ENCODE measurements at places on chromosomes 16 and 17.

- DNase-seq, result peak; percentile 65
These were observed 3.3 kb downstream of the HOXB2 start for GRCh38 chr17:48541577-48542113.

DNA sequence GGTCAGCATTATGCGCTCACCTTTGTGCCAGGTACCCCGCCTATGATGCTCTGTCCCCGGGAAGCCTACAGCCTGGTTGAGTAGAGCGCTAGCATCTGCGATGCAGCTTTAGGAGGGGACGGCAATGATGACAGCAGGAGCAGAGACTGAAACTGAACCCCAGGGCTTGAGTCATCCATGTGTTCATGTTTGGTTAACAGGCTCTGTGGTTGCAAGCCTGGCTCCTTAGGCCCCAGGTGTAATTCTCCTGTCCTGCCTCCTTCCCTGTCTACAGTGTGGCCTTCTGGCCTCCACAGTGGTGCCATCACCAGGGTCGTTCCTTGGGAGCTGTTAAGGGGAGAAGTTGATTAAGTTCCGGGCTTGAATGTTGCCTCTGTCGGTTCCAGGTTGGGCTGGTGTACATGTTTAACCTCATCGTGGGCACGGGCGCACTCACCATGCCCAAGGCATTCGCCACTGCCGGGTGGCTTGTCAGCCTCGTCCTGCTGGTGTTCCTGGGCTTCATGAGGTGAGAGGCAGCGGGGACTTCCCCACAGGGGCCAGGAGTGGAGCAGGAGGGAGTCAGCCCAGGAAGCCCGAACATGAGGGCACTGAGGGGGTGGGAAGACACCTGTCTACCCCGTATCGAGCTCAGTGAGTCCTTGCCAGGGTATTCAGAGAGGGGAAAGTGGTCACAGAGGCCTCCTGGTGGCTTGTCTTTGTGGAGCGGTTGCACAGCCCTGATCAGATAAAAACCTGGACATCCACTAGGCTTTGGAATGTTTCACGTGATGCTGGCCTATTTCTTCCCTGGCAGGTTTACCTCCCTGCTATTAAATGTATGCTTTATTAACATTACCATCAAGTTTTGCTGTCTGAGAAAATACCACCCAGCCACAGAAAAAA is 9.2 kb upstream of the NAT9 start:
- DNase-seq, result no peak

- no peak for DNase-seq
These were observed 16.6 kb downstream of the DPEP1 start for GRCh38 chr16:89629827-89630610.

DNA sequence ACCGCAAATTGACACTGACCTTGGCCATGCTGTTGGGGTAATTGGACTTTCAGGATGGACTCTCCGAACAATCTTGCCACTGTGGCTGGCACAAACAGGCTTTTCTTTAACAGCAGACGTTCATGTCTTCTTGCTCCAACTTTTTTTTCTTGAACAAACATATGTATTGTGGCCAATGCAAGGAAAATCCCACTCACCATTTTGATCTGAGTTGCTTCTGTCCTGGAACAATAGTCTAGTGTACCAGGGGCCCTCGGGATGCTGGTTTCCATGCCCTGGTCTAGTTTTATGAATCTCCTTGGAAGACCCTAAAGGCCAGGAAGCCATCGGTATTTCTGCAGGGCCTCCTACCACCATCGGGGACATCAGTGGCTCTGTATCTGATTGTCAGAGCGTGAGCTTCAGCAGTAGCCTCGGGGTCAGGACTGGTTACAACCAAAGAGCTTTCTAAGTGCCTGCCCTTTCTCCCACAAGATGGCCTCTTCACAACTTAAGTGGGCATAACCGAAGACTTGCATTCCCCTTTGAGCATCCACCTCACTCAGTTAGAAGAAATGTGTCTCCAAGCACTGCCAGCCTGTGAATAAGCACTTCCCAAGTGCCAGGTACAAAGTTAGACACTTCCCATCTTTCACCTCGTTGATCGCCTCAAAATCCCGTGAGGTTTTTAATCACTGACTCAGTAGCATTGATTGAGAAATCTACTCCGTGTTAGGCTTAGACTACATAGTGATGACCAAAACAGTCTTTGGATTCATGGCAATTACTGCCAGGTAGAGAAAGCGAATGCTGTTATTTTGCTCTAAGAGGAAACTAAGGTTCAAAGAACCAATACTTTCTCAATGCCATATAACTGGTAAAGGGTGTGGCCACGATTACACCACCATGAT is 87.0 kb upstream of the TBX2 start:
- no peak for DNase-seq

DNA sequence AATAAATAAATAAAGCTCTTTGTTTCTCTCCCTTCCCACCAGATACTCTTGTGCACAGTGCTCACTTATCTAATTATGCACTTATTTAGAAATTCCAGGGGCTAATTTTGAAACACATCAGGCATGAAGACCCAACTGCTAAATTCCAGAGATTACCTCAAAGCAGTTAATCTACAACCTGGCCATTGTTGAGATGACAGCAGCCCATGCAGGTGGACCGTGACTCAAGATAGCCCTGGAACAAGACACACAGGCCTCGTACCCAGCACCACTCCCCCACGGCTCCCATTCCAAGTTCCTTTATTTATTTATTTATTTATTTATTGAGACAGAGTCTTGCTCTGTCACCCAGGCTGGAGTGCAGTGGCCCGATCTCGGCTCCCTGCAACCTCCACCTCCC is 60.1 kb upstream of the NPEPPS start:
- no peak for DNase-seq

DNA sequence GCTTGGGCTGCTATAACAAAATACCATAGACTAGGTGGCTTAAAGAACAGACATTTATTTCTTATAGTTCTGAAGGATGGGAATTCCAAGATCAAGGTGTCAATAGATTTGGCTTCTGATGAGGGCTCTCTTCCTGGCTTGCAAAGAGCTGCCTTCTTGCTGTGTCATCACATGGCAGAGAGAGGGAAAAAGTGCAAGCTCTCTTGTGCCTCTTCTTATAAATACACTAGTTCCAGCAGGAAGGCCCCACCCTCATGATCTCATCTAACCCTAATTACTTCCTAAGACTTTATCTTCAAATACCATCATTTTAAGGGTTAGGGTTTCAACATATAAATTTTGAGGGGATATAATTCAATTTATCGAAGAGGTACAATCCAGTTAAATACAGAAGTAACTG is 30.6 kb downstream of the ABCA9 start:
- DNase-seq, result no peak

DNA sequence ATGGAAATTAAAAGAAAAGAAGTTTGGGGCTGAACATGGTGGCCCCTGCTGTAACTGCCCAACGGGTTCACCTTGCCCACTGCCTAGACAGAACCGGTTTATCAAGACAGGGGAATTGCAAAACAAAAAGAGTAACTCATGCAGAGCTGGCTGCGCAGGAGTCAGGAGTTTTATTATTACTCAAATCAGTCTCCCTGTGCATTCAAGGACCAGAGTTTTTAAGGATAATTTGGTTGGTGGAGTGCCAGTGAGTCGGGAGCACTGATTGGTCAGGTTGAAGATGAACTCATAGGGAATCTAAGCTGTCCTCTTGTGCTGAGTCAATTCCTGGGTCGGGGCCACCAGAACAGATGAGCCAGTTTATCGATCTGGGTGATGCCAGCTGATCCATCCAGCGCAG is 4.4 kb upstream of the SCPEP1 start:
- no peak for DNase-seq

GRCh38 chr16:24668481-24669061 is 60.9 kb upstream of the TNRC6A start:
- peak; percentile 50 for DNase-seq

- DNase-seq, result no peak
These were observed 192.3 kb upstream of the MAF start for GRCh38 chr16:79792664-79793351.

- peak; percentile 99 for DNase-seq
These were observed 28.3 kb upstream of the CDC42EP4 start for GRCh38 chr17:73340093-73340596.

- no peak for DNase-seq
These were observed 8.2 kb downstream of the PGAP3 start for GRCh38 chr17:39679521-39680192.

GRCh38 chr17:16463358-16464302 is 28.4 kb downstream of the LRRC75A start:
- DNase-seq, result peak; percentile 78

DNA sequence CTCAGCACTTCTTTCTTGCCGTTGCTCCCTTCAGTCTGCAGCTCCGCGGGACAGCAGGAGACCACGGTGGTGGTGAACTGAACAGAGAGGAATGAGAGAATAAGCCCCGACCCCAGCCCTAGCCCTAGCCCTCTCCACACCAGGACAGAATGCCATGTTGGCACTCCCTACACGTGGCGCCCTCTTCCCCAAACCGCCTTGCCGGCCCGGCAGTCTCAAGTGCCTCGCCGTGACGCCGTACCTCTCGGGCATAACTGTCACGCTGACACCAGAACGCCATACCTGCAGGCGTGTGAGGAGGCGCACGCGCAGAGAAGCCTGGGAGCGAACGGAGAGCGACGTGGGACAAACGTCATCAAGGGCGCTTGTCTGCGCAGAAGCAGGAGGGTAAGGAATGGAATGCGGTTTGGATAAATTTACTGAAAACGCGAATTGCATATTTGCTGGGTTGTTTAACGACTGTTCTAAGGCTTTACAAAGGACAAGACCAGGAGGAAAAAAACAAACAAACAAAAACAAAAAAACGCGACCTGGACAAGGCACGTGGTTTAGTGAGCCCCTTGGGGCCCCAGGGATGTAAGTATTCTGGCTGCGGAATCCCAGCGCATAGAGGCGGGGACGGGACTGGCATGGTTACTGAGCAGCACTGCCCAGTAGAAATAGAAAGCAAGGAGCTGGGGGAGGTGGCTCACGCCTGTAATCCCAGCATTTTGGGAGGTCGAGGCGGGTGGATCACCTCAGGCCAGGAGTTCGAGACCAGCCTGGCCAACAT is at the start of gene AARSD1:
Gene AARSD1 (minus strand): TSS at position 294 of the 772 bp plus-strand sequence. CDS start 14 bp downstream, at position 280.
- DNase-seq, result peak; percentile 92

- no peak for DNase-seq
These were observed 67.4 kb downstream of the MYH13 start for GRCh38 chr17:10305398-10305797.

DNA sequence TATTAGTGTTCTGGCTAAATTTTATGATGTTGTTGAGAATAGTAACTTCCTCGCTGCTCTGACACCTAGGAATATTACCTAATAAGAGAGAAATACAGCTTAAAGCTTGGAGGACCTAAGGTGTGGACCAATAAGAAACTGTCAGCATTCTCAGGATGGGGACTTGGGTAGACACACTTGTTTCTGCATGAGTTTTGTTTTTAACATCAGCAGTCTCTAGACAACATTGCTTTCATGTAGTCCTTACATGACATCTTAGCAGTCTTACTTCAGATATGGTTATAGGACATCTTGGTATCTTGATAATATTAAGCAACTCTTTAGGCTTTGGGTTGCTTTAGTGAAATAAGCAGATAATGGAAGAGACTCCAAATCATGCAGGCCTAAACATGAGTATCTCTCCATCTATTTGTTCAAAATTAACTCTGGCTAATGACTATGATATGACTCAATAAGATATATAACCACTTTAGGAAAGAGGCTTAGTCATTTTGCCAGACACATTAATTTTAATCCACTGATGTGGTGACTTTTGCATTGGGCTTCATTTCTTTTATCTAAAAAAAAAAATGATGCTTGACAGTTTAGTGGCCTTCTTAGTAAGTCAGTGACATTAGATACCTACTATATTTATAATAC is 84.5 kb downstream of the WNT3 start:
- DNase-seq, result no peak

DNA sequence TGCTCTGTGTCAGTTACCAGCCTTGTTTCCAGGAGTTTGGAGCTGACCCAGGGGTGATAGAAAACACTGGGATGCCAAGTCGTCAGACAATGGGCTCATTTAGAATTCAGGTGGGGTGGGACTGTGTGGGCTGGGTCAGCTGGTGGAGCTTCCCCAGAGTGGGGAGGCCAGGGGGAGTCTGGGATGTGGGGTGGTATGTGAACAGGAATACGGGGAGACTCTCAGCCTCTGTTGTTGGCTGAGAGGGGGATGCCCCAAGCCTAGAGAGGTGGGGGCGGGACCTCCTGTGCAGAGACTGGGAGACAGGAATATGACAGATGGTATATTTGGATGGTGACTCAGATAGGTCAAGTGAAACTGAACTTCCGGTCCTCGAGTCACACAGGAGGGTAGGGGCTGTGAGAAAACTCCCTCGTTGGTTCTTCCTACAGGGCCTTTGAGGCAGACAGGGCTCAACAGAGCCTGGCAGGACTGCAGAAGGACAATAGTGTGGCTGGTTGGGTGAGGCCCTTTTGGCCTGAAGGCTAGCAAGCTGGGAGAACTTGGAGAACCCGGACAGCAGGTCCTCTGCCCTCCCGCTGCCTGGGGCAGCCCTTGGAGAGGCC is 23.7 kb downstream of the CDH1 start:
- DNase-seq, result peak; percentile 27

GRCh38 chr16:47043200-47043599 is 69.7 kb upstream of the DNAJA2 start:
- no peak for DNase-seq

DNA sequence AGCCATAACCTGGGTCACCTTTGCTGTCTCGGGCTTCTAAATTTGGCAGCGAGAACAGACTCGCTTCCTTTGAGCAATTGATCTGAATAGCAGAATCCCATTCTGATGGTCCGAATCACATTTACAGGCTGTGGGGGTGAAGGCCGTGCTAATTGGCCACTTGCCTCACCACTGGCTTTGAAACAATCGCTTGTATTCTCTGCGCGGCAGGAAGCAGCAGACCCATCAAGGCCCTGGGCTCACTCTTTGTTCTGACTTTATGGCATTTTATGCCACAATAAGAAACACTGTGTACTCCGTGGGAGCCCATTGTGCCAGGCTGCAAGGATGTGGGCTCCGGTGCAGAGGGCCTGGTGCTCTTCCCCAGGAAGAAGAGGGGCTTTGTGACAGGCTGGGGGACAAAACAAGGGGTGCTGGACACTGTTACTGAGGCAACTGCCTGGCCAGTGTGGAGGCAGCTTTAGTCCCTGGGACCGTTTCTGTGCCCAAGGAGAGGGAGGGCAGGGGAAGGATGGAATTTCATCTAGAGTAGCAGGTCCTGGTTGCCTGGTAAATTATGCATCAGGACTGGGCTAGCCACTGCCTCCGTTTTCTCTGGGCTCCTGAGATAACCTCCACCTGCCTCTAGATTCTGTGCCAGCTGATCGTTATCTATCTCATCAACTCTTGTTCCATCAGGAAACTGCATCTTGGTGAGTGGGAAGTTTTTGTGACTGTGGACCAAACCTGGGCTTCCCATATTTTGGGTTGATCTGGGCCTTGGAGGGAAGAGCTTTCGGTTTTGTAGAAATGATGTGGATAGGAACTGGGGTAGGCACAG is 78.5 kb downstream of the MRC2 start:
- no peak for DNase-seq

DNA sequence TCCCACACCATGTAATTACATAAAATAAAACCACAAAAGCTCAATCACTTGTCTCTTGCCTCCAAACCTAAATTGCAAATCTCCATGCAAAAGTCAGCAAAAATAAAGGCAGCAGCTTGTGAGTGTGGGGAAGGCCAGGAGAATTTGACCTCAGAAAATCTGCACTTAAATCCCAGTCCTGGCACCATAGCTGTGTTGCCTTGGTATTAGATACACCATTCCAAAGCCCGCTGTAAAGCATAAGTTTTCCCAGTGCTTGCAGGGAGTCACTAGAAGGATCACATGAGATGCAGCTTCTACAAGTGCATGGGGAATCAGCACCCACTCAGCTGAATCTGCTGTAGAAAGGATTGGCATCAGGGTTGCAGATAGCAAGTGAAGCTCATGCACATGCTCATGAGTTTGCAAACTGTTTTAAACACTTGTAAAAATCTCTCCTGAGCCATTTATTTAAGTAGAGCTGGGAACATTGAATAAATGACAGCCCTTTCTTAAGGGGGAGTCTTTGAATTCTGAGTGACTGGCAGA is 495.0 kb upstream of the HSBP1 start:
- no peak for DNase-seq
